ENCODE measurements at places on chromosomes 4 and X.

- DNase-seq: no peak
Observed at GRCh38 chr4:101954975-101955678, 164.6 kb downstream of the BANK1 start.

- no peak for DNase-seq
Observed at GRCh38 chr4:174217273-174218126, 66.0 kb downstream of the FBXO8 start.

- DNase-seq: no peak
Observed at GRCh38 chr4:141614878-141615586, 21.4 kb upstream of the IL15 start.

- no peak for DNase-seq
Observed at GRCh38 chrX:70026112-70026850, 23.5 kb downstream of the AWAT2 start.

DNA sequence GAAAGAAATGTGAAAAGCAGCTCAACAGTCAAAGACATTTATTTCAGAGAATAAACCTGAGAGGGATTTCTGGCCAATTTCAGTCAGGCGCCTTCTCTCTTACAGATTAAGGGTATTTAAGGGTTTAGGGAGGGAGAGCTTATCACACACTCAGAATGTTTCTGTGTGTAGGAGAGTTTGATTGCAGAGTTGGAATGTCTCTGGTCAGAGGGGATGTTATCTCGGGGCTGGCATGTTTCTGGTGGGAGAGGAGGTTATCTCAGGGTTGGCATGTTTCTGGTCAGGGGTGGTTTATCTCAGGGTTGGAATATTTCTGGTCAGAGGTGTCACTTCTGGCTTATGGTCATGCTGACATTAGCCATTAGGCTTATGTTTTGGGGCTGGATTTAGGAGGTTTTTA lies 1920.5 kb upstream of the PCDH7 start:
- DNase-seq: no peak

DNA sequence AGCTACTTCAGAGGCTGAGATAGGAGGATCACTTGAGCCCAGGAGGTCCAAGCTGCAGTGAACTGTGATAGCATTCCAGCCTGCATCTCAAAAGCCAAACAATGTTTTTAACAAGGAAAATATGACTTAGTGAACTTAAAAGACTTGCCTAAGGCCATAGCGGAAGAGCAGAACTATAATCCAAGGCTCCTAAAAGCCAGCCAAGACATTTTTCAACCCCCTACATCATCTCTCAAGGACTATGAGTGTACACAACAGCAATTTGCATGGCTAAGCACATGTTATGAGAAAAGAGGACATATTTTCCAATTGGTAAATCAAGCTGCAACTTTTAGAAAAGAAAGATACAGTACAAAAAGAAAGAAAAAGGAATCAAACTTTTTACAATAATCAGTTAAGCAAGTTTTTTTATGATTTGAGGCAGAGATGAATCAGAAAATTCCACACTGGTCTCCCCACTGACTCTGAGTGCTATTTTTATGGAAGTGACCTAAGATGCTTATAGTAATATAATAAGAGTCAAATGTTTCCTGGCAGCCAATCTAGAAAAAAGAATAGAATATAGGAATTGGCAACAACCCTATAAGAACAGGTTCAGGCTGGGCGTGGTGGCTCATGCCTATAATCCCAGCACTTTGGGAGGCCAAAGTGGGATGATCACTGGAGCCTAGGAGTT lies 9.8 kb upstream of the ACOT9 start:
- no peak for DNase-seq

GRCh38 chr4:176339936-176340761 lies 20.4 kb downstream of the SPCS3 start:
- no peak for DNase-seq

GRCh38 chr4:31005037-31005436 lies 284.9 kb downstream of the PCDH7 start:
- no peak for DNase-seq

DNA sequence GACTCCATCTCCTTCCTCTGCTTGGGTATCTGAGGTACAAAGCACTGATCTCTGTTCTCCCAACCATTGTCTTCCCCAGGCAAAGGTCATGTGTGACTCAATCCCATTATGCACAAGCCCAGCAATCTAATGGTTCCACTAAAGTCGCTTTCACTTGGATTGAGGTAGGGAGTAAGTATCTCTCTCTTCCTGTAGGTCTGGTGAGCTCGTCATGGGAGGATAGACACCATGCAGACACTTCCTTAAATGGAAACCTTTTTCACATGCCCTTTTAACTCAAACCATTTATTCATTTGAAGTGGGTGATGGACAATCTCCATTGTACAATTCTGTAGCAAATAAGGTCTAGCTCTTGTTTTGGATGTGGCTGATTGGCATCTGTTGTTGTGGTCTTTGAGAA lies 245.2 kb upstream of the CLNK start:
- DNase-seq: no peak

- DNase-seq: no peak
Observed at GRCh38 chrX:57422289-57422688, 135.8 kb downstream of the FAAH2 start.

- no peak for DNase-seq
Observed at GRCh38 chr4:184536881-184537248, 62.5 kb upstream of the IRF2 start.

GRCh38 chr4:16659694-16660093 lies 238.8 kb downstream of the LDB2 start:
- DNase-seq: no peak

- no peak for DNase-seq
Observed at GRCh38 chrX:138711399-138712347, at the start of gene FGF13. Gene FGF13 (minus strand): TSS chrX:138711717. CDS start chrX:138711003, 714 bp downstream.

DNA sequence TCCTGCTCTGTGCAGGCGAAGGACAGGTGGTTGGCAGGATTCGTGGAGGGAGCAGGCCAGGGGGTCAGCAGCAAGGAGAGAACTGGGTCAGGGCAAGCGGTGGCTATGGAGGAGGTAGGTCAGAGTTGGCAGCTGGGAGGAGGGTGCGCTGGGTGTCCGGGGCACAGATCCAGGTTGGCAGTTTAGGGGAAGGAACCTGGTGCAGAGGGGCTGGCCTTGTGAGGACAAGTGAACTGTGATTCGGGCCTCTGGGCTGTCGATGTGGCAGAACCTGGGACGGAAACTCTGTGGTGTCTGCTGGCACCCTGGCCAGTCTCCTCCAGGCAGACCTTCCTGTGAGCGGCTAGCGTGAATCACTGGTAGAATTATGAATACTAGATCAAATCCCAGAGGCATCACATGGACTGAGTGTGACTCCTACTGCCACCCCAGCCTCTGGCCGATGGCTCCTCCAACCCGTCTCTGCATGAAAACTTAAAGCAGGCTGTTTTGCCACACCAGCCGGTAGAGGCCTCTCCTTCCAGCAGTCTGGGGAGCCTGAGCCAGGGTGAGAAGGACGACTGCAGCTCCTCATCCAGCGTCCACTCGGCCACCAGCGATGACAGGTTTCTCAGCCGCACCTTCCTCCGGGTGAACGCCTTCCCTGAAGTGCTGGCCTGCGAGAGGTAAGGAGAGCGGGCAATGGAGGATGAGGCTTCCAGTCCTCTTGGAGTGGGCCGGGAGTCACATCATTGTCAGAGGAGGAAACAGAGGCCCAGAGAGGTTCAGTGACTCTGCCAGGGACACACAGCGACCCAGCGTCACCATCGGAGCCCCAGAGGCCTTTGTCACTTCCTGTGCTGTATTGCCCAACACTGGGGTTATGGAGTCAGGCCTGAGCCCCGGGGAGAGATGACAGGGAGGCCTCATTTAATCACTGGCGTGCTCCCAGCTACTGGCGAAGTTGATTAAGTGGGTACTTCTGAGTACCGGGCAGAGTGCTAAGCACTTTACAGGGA lies 20.3 kb downstream of the EVC start:
- DNase-seq: no peak

GRCh38 chr4:1373892-1374705 lies 27.1 kb downstream of the UVSSA start:
- DNase-seq: no peak

GRCh38 chr4:79397951-79398350 lies 10.1 kb downstream of the GK2 start:
- DNase-seq: no peak

GRCh38 chr4:185304541-185304940 lies 91.2 kb downstream of the LRP2BP start:
- no peak for DNase-seq

- DNase-seq: no peak
Observed at GRCh38 chr4:98508829-98509598, 149.4 kb downstream of the TSPAN5 start.

- DNase-seq: no peak
Observed at GRCh38 chr4:62131049-62131448, 930.9 kb downstream of the ADGRL3 start.

GRCh38 chrX:128800138-128800537 lies 723.2 kb downstream of the SMARCA1 start:
- no peak for DNase-seq

DNA sequence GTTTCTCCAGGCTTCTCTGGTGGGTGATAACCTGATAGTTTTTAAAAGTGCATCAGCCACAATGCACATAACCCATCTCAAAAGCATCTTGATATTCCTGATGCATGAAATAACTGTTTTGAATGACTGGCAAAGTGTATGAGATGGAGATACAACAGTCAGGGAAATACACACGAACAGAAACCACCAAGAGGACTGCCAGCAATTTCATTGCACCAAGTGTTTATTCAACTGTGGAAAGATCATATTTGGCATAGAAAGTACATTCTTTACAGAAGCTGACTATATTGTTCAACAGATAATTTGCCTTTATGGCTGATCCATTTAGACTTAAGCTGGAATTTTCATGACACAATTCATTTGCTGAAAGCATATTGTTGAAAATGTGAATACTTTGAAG lies 139.5 kb downstream of the SLIT2 start:
- no peak for DNase-seq

GRCh38 chr4:119227690-119228089 lies 15.2 kb downstream of the USP53 start:
- DNase-seq: no peak

DNA sequence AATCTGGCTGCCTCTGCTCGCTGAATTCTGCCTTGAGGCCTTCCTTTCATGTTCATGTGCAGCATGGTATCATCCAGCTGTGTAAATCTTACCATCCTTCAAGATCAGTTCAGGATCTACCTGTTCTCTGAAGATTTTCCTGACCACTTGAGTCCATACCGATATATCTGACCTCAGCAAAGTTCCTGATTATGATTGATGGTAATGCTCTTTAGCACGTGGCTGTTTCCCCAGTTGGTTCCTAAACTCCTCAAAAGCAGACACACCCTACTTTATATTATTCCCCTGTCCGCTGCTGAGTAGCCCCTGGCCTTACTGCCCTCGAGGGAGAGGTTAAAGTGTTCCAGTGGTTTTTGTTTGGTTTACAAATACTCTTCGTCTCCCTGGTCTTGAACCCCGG lies 20.0 kb downstream of the GALNT7 start:
- DNase-seq: no peak

GRCh38 chrX:149365061-149365460 lies 140.0 kb downstream of the IDS start:
- no peak for DNase-seq

DNA sequence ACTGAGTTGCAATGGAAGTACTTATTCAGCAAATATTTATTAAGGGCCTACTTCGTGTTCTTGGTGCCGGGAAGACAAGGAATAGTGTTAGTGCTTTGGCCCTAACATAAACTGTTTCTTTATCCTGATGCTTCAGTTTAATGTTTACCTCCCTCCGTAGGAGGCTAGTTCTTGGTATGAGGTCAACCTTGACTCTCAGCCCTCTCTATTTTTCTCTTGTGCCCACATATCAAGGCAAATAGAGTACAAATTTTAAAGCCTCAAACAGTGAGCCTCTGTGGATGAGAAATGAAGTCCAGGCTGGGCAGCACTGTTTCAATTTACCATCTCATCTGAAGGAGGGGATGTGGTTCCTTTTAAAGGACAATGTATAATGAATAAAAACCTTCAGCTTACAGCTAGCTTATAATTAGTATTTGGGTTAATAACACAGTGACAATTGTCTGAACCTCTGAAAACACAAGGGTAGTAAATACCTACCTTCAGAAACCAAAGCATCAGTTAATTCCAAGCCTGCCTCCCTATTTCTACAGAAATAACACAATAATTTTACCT lies 68.5 kb downstream of the SH3RF1 start:
- DNase-seq: no peak

- no peak for DNase-seq
Observed at GRCh38 chrX:5068550-5068949, 1160.1 kb downstream of the NLGN4X start.

GRCh38 chr4:126106658-126107057 lies 791.9 kb downstream of the FAT4 start:
- DNase-seq: no peak

- DNase-seq: no peak
Observed at GRCh38 chrX:1392376-1393068, 609 bp upstream of the SLC25A6 start.

DNA sequence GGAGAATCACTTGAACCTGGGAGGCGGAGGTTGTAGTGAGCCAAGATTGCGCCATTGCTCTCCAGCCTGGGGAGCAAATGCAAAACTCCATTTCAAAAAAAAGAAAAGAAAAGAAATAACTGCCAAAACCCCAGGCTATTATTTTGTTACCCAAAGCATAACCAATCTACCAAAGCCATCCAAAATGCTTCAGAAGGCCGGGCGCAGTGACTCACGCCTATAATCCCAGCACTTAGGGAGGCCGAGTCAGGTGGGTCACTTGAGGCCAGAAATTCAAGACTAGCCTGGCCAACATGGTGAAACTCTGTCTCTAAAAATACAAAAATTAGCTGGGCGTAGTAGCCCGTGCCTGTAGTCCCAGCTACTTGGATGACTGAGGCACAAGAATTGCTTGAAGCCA lies 49.8 kb downstream of the SMIM31 start:
- DNase-seq: no peak

GRCh38 chr4:88952081-88952480 lies 104.9 kb downstream of the FAM13A start:
- no peak for DNase-seq

DNA sequence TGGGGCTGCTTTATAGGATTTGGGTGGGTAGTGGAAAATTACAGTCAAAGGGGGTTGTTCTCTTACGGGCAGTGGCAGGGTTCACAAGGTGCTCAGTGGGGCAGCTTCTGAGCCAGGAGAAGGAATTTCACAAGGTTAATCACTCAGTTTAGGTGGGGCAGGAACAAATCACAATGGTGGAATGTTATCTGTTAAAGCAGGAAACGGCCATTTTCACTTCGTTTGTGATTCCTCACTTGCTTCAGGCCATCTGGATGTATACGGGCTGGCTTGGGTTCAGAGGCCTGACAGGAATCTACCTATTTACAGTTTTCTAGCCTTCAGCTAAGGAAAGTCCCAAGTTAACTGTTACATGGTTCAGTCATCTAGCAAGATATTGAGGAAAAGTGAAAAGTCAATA lies 1003.5 kb downstream of the STPG2 start:
- DNase-seq: no peak

GRCh38 chr4:23212558-23212957 lies 519.8 kb downstream of the GBA3 start:
- no peak for DNase-seq
